ENCODE measurements at places on chromosomes 4 and X.

- no peak for DNase-seq
- no peak overlapping the region for H3K27ac ChIP-seq
- peaks cover 6% of the 10 kb centered on the region for H3K4me1 ChIP-seq
- no peak overlapping the region for H3K4me3 ChIP-seq
Measured at GRCh38 chr4:158778156-158778711, 9.4 kb downstream of the FNIP2 start.

DNA sequence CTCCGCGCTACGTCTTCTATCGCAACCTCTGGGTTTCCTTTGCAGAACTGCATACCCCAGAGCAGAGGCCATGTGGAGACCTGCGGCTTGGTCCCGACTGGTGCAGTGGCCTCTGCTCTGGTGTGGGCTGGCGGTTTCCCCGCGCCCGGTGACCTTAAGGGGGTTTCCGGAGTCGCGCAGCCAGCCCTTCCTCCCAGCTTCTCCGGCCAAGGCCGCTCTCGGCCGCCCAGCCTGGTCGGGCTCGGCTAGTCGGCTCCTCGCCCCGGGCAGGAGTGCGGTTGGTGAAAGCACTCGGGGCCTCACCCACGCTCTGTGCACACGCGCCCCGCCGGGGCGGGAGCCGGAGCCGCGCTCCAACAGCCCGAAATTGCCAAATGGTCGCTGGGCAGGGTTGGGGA is 84.9 kb downstream of the BCOR start:
- DNase-seq, result no peak
- no peaks in the 10 kb centered on the region for H3K36me3 ChIP-seq
- peak overlapping the region; percentile 92 for H3K27ac ChIP-seq
- no peaks in the 10 kb centered on the region for H3K27me3 ChIP-seq

DNA sequence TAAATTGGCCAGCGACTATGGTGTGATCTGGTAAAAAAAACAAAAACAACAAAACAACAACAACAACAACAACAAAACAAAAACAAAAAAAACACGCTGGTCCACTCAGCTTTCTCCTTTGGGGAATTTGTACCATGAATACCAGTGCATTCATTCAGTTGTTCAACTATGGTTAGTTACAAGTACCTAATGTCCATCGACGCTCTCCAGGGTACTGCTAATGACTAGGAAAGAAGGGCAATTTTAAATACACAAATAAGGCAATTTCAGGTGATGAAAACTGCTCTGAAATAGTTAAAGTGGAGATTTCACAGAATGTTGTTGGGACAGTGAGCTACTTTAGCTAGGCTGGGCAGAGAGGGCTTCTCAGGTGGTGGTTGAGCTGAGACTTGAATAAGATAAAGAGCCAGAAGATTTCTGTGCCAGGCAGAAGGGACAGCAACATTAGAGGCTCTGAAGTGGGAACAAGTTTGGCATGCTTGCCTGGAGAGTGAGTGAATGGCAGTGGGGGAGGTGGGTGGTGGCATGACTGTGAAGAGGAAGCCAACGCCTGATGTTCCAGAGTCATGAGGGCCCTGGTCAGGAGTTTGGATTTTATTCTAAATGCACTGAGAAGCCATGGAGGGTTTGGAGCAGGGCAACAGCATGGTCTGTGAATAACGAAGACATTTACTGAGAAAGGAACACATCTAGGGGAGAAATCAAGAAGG is 45.9 kb upstream of the PGRMC2 start:
- H3K27ac ChIP-seq, result peak overlapping the region; percentile 16
- peaks cover 18% of the 10 kb centered on the region for H3K4me1 ChIP-seq
- no peaks in the 10 kb centered on the region for H3K27me3 ChIP-seq
- no peak for DNase-seq

GRCh38 chr4:86974551-86974994 is 39.8 kb downstream of the AFF1 start:
- H3K4me3 ChIP-seq, result no peak overlapping the region
- DNase-seq, result no peak
- H3K27ac ChIP-seq, result no peak overlapping the region

- H3K27me3 ChIP-seq, result peaks cover 11% of the 10 kb centered on the region
- H3K27ac ChIP-seq, result no peak overlapping the region
- H3K4me3 ChIP-seq, result no peak overlapping the region
- H3K4me1 ChIP-seq, result no peaks in the 10 kb centered on the region
- H3K36me3 ChIP-seq, result no peaks in the 10 kb centered on the region
- no peak for DNase-seq
Measured at GRCh38 chr4:140615451-140615850, 46.7 kb upstream of the UCP1 start.

GRCh38 chrX:4708970-4709760 is 995.7 kb upstream of the PRKX start:
- no peak overlapping the region for H3K27ac ChIP-seq
- H3K4me3 ChIP-seq, result no peak overlapping the region
- H3K4me1 ChIP-seq, result no peaks in the 10 kb centered on the region
- no peak for DNase-seq

DNA sequence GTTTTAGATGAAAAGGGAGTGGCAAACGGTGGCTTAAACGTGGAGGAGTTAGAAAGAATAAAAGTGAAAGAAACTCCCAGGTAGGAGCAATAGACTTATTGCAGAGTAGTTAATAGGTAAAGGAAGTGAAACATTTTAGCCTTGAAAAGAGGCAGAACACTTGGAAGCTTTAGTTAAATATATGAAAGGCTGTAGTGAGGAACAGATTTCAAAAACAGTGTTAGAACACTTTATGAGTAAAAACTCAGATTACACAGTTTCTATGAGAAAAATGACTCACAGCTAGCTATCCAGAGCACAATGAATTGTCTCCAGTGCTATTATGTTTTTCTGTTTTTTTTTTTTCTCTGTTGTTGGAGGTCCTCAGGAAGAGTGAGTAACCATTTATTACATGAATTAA is 45.8 kb downstream of the TACR3 start:
- no peak overlapping the region for H3K4me3 ChIP-seq
- no peak for DNase-seq
- H3K4me1 ChIP-seq, result no peaks in the 10 kb centered on the region
- no peaks in the 10 kb centered on the region for H3K27me3 ChIP-seq
- no peak overlapping the region for H3K27ac ChIP-seq

DNA sequence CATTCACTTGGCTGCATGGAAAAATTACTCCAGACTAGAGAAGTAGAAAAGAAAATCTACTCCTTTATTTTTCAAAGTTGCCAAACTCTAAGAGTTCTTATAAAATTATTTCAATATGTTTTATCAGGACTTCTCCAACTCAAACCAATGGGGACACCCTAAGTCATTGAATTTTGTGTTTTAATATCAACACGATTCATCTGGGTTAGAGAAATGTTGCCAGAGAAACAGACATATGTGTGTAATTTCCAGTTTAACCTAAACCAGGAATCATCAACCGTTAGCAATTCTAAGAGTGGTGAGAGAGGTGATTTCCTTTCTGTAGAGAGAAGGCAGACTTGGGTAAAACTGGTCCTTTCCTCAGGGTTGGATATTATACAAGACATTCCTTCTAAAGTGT is 291.8 kb downstream of the LDB2 start:
- H3K27me3 ChIP-seq, result no peaks in the 10 kb centered on the region

- H3K27me3 ChIP-seq, result no peaks in the 10 kb centered on the region
- H3K4me1 ChIP-seq, result no peaks in the 10 kb centered on the region
- no peak for DNase-seq
- no peak overlapping the region for H3K27ac ChIP-seq
Measured at GRCh38 chr4:89704651-89705395, 132.1 kb downstream of the SNCA start.

- H3K4me3 ChIP-seq, result peak overlapping the region; percentile 97
- H3K27me3 ChIP-seq, result no peaks in the 10 kb centered on the region
- DNase-seq, result no peak
- peaks cover 6% of the 10 kb centered on the region for H3K4me1 ChIP-seq
- peaks cover 32% of the 10 kb centered on the region for H3K36me3 ChIP-seq
Measured at GRCh38 chr4:102828497-102828808, 1.1 kb upstream of the UBE2D3 start.

GRCh38 chr4:75834772-75835154 is 67.5 kb downstream of the PPEF2 start:
- H3K27me3 ChIP-seq, result no peaks in the 10 kb centered on the region
- no peak for DNase-seq
- H3K4me3 ChIP-seq, result no peak overlapping the region
- no peaks in the 10 kb centered on the region for H3K36me3 ChIP-seq
- H3K27ac ChIP-seq, result no peak overlapping the region
- H3K4me1 ChIP-seq, result no peaks in the 10 kb centered on the region

GRCh38 chr4:106316773-106317409 is 541 bp downstream of the AIMP1 start:
- H3K27ac ChIP-seq, result peak overlapping the region; percentile 99
- H3K4me3 ChIP-seq, result peak overlapping the region; percentile 96
- no peaks in the 10 kb centered on the region for H3K27me3 ChIP-seq
- H3K4me1 ChIP-seq, result peaks cover 8% of the 10 kb centered on the region

DNA sequence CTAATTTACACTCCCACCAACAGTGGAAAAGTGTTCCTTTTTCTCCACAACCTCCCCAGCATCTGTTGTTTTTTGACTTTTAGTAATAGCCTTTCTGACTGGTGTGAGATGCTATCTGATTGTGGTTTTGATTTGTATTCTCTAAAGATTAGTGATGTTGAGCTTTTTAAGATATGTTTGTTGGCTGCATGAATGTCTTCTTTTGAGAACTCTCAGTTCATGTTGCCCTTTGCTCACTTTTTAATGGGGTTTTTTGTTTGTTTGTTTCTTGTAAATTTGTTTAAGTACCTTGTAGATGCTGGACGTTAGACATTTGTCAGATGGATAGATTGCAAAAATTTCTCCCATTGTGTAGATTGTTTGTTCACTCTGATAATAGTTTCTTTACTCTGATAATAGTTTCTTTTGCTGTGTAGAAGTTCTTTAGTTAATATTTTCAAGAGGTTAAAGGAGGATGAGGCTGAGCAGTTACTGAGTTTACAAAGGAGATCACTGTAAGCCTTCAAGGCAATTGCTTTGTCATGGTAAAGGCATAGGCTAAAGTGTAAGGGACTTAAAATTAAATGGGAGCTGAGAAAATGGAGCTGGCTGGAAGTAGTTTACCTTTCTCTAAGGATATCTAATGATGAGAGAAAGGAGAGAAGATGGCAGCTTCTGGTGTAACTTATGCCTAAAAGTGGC is 323.4 kb downstream of the PCDH7 start:
- no peaks in the 10 kb centered on the region for H3K27me3 ChIP-seq
- no peak overlapping the region for H3K4me3 ChIP-seq
- no peak for DNase-seq

- no peaks in the 10 kb centered on the region for H3K27me3 ChIP-seq
- DNase-seq, result no peak
- H3K27ac ChIP-seq, result no peak overlapping the region
- no peak overlapping the region for H3K4me3 ChIP-seq
- H3K36me3 ChIP-seq, result no peaks in the 10 kb centered on the region
Measured at GRCh38 chr4:149793459-149793858, 22.2 kb downstream of the IQCM start.

DNA sequence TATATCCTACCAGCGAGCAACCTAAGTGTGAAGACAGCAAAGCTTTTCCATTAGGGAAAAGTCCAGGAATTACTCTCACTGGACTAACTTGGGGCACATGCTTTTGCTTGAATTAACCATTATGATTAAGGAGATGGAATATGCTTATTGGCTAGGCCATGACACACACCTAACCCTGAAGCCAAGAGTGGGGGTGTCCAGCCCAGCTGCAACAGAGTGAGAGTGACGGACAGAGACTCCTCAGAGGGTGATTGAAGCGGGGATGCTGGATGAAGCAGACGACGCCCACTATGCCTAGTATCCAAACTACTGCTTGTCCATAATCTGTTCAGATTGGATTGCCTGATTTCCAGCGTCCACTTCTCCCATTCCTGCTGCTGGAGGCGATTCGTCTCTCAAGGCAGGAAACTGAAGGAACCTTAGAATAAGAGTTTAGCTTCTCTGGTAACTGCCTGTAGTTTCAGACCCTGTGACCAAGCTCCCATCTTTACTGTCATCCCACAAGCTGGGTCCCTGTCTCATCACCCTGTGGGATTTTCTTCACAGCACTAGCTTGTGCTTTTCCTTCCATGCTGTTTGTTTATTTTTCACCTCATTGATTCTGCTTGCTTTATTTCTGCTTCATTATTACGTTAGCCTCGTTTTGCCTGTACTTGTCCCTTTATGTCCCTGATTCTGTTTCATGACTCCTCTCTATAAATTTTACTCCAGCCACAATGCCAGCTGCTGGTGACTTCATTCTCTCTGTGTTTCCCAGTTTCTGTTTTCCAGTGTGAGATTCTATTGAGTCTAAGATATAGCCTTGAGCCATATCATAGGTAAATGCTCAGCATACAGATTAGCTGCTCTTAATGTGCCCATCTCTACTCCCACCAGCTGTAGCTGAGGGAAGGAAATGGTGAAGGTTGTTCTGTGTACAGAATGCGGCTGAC is 19.0 kb downstream of the FAM47E start:
- no peaks in the 10 kb centered on the region for H3K27me3 ChIP-seq
- no peaks in the 10 kb centered on the region for H3K36me3 ChIP-seq
- H3K27ac ChIP-seq, result no peak overlapping the region
- H3K4me1 ChIP-seq, result no peaks in the 10 kb centered on the region

DNA sequence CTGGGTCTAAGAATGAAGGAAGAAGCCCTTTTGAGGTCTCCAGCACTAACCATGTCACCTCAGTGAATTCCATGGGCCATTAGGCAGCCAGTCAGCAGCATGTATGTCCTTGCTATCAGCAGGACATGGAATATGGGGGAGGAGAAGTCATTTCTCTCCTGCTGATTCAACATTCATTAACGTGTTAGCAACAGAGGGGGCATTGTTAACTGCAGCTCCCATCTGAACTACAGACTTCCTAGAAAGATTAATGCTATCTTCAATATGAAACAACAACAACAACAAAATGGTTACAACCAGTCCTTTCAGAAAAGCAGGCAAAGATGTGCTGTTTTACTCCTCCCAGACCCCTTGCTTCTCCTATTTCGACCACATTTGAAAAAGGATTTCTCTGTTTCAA is 120.4 kb upstream of the SLC34A2 start:
- H3K4me3 ChIP-seq, result no peak overlapping the region
- H3K36me3 ChIP-seq, result no peaks in the 10 kb centered on the region
- DNase-seq, result no peak

- H3K27me3 ChIP-seq, result no peaks in the 10 kb centered on the region
- H3K4me1 ChIP-seq, result no peaks in the 10 kb centered on the region
- H3K4me3 ChIP-seq, result no peak overlapping the region
- no peak for DNase-seq
- no peaks in the 10 kb centered on the region for H3K36me3 ChIP-seq
- no peak overlapping the region for H3K27ac ChIP-seq
Measured at GRCh38 chr4:85879518-85879917, 404.6 kb downstream of the ARHGAP24 start.

DNA sequence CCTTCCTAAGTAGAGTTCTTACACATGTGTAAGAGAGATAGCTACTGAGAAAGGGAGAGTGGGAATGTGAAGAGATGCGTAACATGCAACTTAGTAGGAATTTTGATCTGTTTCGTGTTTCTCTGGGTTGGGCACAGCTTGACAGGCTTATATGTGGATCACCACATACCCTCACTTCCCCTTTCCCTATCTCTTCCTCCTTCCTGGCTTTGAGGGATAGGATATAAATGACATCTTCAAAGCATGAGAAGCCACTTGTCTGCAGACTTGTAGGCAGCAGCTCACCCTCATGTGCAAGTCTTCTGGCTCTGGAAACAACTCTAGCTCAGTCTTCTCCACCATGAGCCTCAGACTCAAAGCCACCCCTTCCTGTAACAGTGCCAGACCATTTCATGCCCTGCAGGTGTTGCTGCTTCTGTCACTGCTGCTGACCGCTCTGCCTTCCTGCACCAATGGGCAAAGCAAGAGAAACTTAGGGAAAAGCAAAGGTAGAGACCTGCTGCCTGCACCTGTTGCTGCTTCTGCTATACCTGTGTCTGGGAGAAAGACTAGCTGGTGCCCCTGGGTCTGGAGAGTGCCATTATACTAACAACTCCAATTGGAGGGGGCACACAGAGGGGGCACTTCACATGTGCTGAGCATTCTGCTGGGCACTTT is 5.4 kb upstream of the PF4V1 start:
- H3K4me1 ChIP-seq, result no peaks in the 10 kb centered on the region
- H3K36me3 ChIP-seq, result no peaks in the 10 kb centered on the region
- no peak overlapping the region for H3K27ac ChIP-seq
- no peaks in the 10 kb centered on the region for H3K27me3 ChIP-seq
- no peak for DNase-seq
